ENCODE measurements at places on chromosomes 6 and 20.

GRCh38 chr6:126204126-126204525, 135.8 kb upstream of the CENPW start:
- no peak for DNase-seq

DNA sequence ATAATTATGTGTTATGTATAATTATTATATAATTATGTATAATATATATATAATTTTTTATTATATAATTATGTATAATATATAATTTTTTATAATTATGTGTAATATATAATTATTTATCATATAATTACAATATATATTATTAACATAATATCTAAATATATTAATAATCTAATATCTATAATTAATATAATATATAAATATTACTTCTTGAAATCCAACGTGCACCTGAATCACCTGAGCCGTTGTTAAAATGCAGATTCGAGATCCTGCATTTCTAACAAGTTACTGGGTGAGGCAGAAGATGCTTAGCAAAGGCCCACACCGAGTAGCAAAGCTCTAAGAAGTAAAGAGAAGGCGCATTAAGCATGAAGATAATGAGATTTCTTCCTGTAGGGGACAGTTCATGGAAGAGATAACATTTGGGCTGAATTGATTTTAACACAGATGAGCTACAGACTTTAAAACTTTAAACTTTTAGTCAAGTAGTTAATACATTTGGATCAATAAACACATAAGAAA, 406.4 kb upstream of the PLCB4 start:
- DNase-seq: no peak

- DNase-seq: no peak
Measured at GRCh38 chr6:113104951-113105350, 752.2 kb upstream of the MARCKS start.

DNA sequence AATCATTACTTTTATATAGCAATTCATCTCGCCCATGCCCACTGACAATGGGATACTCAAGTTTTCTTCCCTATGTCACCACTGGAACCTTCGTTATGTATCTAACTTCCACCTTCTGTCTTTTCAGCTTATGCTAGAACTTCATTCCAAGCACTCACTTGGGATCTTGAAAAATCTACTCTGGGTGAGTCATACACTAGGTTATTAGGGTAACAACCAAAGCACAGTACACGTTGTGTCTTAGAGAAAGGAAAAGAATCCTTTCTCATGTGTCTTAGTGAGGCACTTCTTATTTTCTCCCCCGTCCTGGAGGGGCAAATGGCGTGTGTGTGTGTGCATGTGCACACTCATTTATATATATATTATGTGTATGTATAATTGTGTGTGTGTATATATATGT, 18.3 kb upstream of the FAM162B start:
- no peak for DNase-seq

GRCh38 chr6:3876866-3877265, 27.7 kb downstream of the FAM50B start:
- no peak for DNase-seq

DNA sequence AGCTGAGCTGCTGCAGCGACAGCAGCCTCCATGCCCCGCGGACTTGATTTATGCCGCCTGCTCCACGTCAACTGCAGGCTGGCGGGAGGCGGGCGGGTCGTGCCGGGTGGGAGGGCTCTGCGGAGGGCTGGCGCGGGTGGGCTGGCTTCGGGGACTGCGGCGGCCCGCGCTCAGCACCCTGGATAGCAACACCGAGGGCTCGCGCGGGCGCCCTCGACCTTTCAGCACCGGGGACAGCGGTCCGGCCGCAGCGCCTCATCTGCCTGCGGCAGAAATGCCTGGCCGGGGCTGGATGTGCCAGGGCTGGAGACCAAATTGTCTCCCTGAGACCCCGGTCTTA, 792 bp downstream of the SNAP25 start:
- peak; percentile 44 for DNase-seq

DNA sequence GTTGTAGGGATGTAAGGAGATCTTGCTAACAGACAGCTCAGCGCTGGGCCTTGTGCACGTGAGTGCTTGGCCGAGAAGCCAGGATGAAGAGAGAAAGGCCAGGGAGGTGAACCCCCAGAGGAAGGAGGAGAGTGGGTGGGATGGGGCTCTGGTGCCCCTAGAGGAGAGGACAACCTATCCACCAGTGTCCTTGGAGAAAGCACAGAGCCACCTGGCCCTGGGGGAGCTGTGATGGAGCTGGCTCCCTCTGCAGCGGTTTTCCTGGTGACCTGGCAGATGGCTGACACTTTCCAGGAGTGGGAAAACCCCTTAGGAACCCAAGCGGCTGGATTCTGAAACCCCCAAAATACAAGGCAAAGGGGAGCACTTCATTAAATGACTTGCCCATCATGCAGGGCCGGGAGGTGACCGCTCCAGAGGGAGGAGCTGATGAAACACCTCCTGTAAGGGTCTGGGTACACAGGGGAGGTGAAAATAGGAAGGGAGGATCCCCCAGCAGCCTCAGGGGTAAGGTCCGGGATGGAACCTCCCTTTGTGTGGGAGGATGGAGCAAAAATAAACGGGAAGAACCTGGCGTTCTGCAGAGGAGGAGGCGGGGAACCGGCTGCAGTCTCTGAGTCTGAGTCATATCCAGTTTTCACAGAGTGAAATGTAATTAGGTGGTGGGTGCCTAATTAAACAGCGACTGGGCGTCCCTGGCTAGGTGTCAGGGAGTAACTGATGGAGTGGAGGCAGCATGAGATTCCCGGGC, 80.4 kb downstream of the SULF2 start:
- DNase-seq: no peak

DNA sequence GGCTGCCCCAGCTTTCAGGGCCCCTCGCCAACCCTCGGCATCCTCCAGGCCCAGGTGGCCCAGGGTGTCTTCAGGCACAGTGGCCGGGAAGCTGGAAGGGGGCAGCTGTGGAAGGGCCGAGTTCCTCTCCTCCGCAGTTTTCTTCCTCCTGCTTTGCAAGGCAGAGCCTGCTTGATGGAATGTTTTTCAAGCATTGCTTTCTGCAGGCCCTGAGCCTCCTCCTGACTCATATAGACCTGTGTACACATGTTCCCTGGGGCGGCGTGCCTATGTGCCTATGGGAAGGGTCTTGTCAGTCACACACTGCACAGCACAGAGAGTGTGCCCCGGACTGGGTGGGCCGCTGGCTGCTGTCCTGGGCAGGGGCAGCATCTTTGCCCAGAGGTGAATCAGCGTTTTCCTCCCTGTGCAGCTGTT, 107.5 kb downstream of the ERMARD start:
- DNase-seq: no peak

DNA sequence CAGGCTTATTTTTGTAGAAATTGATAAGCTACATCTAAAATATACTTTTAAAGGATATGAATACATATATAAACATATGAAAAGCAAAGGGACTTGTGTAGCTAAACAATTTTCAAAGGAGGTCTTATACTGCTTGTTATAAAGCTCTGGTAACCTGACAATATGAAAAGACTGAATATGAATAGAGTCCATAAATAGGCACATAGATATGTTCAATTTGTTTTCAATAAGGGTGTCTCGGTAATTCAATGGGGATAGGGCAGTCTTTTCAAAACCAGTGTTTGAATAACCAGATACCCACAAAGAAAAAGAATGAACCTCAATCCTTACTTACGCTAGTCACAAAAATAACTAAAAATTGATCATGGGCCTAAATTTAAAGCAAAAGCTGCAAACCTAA, 9.3 kb upstream of the MAP3K5 start:
- no peak for DNase-seq

- no peak for DNase-seq
Measured at GRCh38 chr20:61912665-61913422, 152.8 kb downstream of the TAF4 start.

- DNase-seq: no peak
Measured at GRCh38 chr6:167255918-167256553, 35.1 kb upstream of the UNC93A start.

GRCh38 chr6:118186672-118187567, 279.9 kb downstream of the SLC35F1 start:
- DNase-seq: no peak

- peak; percentile 57 for DNase-seq
Measured at GRCh38 chr6:38337819-38338465, 301.8 kb downstream of the BTBD9 start.

DNA sequence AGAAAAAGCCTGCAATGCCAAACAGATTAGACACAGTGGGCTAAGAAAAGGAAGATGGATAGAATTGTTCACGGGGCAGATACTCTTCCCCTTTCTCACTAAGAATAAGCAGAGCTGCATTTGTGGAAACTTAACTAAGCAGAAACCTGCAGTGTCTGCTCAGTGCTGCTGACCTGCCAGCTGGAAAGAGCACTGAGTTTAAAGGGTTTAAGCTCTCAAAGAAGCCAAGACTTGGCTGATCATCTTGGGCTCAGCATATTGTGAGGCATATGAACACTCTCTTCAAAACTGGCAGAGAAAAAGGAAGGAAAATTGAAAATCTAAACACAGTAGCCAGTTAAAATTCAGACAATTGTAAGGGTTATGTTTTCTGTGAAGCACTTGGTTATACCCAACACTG, 711.1 kb upstream of the EPHA7 start:
- no peak for DNase-seq

DNA sequence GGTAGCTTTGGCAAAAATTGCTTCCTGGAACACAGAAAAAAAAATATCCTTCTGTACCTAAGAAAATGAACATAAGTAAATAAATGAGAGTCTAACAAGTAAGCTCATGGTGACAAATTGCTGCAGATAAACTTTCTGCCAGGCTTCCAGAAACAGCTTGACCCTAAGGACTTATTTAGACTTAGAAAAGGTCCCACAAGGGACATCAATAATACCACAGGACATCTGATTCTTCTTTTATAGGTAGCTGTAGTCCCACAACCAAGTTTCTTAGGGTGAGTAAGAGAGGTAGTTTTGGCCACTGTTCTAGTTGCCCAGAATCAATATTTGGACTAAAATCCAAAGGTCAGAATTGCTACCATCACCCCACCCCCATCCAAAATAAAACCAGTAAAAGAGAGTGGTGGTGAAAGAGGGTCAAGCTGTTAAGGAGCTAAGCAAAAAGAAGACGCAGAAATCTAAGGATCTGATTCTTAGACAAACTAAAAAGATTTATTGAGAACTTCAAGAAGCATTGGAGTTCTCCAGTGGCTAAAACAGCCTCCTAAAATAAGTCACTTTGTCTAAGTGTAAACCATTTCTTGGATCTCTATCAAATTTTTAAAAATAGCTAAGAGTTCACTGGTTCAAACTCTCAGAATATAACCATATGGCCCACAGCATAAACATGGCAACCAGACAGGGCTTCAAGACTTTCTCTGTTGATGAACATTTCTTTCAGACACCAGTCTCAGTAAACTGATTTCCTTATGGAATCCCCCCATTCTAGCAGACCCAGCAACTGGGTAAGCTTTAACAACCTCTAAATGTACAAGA, 180.6 kb downstream of the PTPRK start:
- DNase-seq: no peak

- DNase-seq: peak; percentile 9
Measured at GRCh38 chr6:122063076-122063475, 336.4 kb upstream of the HSF2 start.

- DNase-seq: no peak
Measured at GRCh38 chr6:111862741-111863140, 10.5 kb downstream of the FYN start.

DNA sequence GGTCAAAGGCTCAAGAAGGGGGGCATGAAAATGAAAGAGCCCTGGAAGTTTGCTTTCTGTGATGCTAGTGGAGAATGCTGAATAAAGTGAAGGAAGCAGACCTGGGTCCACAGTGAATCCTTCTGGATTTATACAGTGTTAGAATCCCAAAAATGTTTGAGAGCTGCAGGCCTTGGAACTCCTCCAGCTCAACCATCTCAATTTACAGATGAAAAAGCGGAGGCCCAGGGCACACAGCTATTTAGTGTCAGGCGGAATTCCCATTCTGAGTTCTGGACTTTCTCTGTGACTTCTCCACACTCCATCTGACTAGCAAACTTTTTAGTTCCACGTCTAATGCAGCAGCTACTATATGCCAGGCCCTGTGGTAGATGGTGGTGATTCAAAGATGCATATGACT, 1.5 kb upstream of the PRSS35 start:
- DNase-seq: no peak

- no peak for DNase-seq
Measured at GRCh38 chr6:165146456-165146855, 162.9 kb downstream of the C6orf118 start.

GRCh38 chr6:125824946-125825771, 34.4 kb downstream of the NCOA7 start:
- DNase-seq: no peak

DNA sequence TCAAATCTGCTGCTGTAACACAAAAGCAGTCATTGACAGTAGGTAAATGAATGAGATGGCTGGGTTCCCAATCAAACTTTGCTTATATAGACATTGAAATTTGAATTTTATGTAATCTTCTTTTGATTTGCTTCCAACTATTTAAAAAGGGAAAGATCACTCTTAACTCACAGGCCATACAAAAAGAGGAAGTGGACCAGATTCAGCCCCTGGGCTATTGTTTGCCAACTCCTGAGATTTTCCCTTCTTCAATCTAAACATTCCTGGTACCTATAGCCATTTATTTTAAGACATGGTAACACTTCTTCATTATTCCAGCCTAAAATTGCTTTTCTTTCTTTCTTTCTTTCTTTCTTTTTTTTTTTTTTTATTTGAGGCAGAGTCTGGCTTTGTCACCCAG, 260.6 kb downstream of the TFAP2A start:
- no peak for DNase-seq

DNA sequence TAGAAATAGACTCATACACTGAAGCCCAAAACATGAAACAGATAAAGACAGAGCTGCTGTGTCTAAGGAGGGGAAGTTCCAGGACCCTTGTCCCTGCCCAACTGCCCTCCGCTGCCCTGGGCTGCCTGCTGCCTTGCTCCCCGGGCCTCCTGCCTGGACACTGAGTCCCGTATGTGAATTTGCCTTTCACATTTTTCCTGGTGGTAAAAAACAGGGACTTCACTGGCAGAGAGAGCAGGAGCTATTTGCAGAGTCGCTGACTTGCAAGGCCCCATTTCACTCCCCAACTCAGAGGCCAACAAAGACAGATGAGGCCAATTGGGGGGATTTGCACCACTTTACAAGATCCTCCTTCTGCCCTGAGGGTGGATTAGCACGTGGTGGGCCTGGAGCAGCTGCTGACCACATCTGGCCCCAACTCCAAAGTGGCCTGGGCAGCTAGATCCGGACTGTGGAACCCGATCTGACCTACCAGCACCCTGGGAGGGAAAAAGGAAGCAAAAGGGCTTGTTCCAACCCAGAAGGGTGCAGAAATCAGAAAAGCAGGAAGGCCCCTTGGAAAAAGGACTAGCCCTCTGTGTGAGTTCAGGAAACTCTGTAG, 61.4 kb downstream of the NOL4L start:
- DNase-seq: no peak

Data from H4 (cell line).